ENCODE measurements at places on chromosomes 6 and 20. TPM values are rescaled to one million over a fixed set of nuclear protein-coding genes. Genes with fewer than 3 reads are reported as not detected.

PDYN gene
- total RNA-seq: not detected

MAPK13 gene
- total RNA-seq: 0.60 TPM

ADTRP gene
- total RNA-seq: 0.43 TPM

GRCh38 chr6:5457041-5457440 is 195.7 kb downstream of the FARS2 start:
- H3K4me1 ChIP-seq: no peaks in the 10 kb centered on the region
- no peaks in the 10 kb centered on the region for H3K27me3 ChIP-seq
- no peaks in the 10 kb centered on the region for H3K36me3 ChIP-seq
- DNase-seq: no peak

DNA sequence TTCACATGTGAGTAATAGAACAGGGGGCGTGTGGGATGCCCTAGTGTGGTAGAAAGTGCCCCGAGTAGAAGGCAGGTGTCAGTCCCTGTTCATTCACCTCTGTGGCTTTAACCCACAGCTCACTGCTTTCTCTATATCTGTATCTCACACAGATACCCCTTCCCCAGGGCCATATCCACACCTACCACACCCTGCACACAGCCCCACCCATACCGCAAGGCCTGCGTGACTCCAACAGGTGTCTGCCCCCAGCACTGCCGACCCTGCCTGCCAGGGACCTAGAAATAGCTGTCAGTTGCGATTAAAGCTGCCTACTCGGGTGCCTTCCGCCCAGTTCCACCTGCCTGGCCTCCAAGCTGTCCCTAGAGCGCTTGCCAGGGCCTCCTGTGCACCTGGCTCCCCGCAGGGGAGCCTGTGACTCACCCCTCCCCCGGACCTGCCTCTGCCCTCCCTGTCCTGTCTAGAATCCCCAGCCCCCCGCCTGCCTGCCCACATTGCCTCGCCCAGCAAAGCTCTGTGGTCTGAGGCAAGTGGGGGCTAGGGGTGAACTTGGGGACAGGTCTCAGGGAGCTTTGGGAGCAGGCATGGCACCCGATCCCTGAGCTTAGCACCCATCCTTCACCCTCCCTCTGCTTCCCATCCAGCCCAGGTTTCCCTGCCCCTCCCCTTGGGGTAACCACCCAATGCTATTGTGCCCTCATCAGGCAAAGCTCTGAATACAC is 38.3 kb upstream of the ID1 start:
- H3K4me1 ChIP-seq: peaks cover 27% of the 10 kb centered on the region
- H3K27ac ChIP-seq: no peak overlapping the region
- H3K4me3 ChIP-seq: no peak overlapping the region
- DNase-seq: no peak

DNA sequence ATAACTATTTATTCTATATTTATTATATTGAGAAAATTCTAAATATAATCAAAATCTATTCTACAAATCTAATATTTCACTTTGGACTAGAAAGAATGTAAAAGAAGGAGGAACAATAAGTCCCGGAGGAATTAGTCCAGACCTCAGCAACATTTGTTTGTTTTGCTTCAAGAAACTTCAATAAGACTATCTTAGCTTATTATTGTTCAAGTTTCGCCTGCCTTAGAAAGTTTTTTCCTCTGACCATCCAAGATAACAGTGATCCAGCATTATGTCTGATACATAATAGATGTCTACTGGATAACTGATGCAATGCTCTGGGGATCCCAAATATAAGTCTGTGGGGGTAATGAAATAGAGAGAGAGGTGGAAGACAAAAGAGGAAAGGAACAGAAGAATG is 28.7 kb upstream of the NT5E start:
- no peak overlapping the region for H3K4me3 ChIP-seq
- H3K27me3 ChIP-seq: no peaks in the 10 kb centered on the region
- no peak overlapping the region for H3K27ac ChIP-seq
- H3K36me3 ChIP-seq: no peaks in the 10 kb centered on the region
- H3K4me1 ChIP-seq: peaks cover 2% of the 10 kb centered on the region

DNA sequence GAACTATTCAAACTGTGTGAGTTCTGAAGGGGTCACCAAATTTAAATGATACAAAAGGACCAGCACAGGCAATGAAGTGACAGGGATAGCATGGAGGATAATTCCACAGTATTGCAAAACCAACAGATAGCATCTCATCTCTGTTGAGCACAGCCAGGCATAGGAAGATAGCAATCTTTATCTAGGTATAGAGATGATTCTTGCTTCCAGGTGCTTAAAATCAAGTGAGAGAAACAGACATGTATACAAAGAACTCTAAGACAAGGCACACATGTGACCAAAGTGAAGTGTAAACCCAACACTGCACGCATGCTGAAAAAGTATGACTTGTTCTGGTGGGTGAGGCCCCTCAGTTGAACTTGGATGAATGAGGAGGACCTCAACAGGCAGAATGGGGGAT is 48.4 kb upstream of the ARMC2 start:
- no peak for DNase-seq
- no peak overlapping the region for H3K27ac ChIP-seq
- H3K36me3 ChIP-seq: no peaks in the 10 kb centered on the region
- no peaks in the 10 kb centered on the region for H3K27me3 ChIP-seq
- no peak overlapping the region for H3K4me3 ChIP-seq

GRCh38 chr6:12196326-12196936 is 93.7 kb upstream of the EDN1 start:
- no peak overlapping the region for H3K27ac ChIP-seq
- DNase-seq: no peak

GRCh38 chr6:135796643-135797305 is 54.7 kb upstream of the PDE7B start:
- H3K27ac ChIP-seq: no peak overlapping the region
- no peak for DNase-seq
- H3K27me3 ChIP-seq: no peaks in the 10 kb centered on the region
- H3K4me1 ChIP-seq: no peaks in the 10 kb centered on the region
- H3K36me3 ChIP-seq: no peaks in the 10 kb centered on the region
- no peak overlapping the region for H3K4me3 ChIP-seq

Measured in heart left ventricle (tissue), 16 donors.